ENCODE measurements at places on chromosomes 3 and 15.
A peak's percentile ranks its signal among the peaks of the same experiment; 100 is the strongest.

GRCh38 chr15:39918688-39919385 is 1.2 kb downstream of the GPR176 start:
- no peak for DNase-seq

GRCh38 chr3:142926368-142926944 is 37.0 kb downstream of the PAQR9 start:
- no peak for DNase-seq

- DNase-seq: no peak
These were observed 44.4 kb downstream of the COL6A5 start for GRCh38 chr3:130389743-130390478.

DNA sequence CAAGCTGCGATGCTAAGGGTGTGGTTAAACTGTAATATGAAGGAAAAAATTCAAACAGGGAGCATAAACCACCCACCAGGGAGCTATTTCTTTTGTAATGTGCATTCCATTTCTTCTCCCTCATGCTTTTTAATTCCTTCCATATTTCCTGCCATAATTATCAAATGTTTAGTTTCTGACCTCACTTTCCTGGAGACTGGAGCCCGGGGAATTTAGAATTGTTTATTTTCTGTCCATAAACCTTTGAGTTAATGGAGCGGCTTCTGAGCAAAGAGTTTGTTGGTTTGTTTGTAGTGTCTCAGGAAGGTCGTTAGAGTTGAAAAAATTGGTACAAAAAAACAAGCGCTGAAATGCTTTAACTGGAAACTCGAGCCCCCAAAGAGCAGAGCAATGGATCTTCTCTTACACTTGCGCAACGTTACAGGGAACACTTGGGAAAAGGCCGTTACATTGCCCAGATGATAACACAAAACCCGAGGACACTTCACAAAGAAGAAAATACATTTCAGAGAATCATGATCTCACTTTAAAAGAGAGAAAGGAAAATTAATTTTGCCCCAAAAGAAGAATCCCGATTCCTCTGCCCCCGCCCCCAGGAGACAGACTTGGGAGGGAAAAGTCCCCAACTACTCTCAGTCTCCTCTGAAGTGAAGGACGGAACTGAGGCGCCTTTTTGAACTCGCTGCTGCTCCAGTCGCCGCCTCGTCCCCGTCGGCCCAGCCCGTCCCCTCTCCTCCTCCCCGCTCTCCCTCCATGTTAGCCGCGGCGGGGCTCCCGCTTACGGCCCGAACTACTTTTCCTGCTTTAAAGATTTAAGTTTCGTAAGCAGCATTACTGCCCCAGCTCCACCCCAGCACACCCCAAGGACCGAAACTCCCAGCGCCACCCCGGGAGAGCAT is 842 bp downstream of the FSTL1 start:
- no peak for DNase-seq

GRCh38 chr3:69058180-69058946 is 6.2 kb upstream of the TMF1 start:
- no peak for DNase-seq

DNA sequence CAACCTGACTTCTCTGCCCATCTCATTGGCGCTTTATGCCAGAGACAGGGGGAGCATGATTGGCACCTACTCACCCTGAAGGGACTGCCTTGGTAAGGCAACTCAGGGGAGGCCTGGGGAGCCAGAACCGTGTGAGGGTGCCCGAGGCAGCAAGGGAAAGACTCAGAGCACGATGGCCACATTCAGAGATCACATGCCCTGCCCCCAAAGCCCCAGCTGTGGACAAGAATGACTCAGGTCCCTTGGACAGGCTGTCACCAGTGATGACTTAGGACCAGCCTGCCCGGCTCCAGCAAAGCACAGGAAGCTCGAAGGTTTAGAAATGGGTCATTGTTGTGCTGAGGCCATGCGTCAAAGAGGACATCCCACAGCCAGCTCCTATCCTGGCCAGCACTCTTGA is 49.1 kb upstream of the LIMD1 start:
- no peak for DNase-seq

- DNase-seq: no peak
These were observed 33.4 kb downstream of the PRKCD start for GRCh38 chr3:53194210-53195065.

DNA sequence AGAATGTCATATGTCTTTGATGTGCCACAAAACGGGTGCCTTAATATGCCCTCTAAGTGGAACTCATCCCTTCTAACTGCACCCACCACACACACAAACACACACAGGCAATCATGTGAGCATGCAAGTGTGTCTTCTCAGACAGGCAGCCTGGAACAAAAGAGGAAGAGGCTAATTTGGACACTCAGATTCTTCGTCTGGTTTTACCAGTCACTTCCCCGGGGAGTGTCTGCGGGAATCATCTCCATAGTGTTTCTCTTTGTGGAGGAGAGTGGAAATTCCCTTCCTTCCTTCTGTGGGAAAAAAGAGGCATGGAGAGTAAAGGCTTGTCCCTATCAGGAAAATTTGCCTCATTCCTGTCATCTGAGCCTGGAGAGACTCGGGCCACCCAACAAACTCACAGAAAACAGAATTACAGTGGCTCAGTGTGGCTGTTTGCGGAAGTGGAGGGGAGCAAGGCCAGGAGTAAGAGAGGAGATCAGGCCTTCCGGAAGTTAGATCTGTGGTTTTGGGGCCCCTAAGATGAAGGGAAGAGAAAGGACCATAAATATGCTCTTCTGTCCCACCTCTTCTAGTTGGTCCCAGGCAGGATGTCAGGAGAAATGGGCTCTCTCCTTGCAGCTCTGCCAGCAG is 212.6 kb upstream of the SEMA6D start:
- no peak for DNase-seq

DNA sequence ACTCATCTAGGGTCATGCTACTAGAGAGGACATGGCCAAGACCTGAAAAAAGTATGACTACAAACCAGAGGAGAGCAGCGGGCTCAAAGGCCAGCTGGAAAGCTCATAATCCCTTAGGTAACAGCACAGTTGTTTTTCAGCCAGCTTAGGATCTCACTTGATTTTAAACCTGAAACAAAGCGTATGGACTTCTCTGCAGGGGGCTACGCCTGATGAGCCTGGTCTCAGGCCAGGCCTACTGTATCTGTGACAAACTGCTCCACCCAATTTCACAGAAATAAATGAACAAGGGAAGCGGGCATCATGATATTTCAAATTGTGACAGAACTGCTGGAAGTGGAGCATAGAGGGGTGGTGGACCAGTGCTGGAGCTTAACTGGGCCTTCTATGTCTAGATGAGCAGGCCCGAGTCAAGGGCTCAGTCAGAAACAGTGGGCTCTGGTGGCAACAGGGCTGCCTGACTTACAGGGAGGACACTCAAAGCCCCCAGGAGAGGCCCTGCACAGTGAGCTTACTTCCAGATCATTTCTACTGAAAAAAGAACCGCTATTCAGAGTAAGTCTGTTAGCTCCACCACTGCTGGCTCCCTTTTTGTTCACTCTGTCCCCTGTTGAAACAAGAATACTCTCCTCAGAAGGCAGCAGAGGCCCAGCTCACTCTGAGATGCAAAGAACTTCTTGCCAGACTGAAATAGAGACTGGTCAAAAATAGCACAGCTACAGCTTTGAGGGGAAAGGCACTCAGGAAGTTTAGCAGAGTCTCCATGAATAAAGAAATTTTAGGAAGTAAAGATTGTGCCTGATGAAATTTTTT is 47.0 kb downstream of the LRIG1 start:
- no peak for DNase-seq

GRCh38 chr3:196609343-196609775 is 30.1 kb upstream of the NRROS start:
- DNase-seq: peak; percentile 93

DNA sequence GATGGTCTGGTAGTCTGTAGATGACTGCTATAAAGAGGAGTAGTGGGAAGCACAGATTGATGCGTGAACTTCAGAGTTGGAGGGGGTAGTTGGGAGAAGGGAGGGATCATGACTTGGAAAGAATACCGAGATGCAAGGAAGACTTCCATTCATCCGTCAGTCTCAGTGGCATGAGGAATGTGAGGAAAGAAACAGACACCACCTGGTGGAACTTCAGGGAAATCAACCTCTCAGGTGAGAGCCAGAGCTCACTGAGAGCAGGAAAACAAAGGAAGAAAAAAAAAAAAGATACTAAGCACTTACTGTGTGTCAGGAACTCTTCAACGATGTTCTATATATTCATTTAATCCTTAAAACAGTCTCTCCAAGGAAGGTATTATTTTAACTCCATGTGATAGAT is 172.4 kb downstream of the OXSM start:
- DNase-seq: no peak

- DNase-seq: no peak
These were observed 57.9 kb downstream of the RASA2 start for GRCh38 chr3:141544697-141545096.

DNA sequence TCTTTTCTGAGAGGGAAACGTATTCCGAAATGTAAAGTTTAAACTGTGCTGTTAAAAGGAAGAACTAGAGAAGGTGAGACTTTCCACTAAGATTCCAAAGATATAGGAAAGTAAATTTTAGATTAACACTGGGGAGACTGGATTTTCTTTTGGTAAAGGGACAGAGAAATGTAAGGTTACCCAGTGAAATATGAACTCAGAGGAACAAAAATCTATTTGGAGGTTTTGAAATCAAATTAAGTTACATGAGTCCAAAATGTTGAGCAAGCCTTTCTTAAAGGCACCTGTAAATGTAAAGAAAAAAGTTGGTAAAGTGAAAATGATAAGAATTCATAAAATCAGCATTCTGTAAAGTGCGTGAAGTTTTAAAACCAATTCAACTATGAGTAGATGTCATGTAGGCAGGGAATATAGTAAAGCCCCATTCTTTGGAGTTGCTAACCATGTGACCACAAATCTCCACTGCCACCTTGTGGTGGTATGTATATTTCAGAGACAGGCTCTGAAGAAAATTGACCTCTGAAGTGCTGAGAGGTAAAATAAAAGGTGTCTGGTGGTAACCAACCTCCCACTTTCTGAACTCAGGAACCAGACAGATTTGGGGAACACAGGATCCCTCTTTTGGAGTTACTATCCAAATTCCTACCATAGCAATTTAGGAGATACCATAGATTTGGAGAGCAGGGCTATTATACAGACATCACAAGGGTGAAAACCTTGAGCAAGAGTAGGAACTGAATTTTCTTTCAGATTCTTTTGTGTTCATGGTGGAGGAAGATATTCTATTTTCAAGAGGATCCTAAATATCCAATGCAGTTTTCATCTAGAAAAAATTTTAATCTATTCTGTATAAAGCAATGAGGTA is 215.3 kb downstream of the ROBO2 start:
- no peak for DNase-seq

DNA sequence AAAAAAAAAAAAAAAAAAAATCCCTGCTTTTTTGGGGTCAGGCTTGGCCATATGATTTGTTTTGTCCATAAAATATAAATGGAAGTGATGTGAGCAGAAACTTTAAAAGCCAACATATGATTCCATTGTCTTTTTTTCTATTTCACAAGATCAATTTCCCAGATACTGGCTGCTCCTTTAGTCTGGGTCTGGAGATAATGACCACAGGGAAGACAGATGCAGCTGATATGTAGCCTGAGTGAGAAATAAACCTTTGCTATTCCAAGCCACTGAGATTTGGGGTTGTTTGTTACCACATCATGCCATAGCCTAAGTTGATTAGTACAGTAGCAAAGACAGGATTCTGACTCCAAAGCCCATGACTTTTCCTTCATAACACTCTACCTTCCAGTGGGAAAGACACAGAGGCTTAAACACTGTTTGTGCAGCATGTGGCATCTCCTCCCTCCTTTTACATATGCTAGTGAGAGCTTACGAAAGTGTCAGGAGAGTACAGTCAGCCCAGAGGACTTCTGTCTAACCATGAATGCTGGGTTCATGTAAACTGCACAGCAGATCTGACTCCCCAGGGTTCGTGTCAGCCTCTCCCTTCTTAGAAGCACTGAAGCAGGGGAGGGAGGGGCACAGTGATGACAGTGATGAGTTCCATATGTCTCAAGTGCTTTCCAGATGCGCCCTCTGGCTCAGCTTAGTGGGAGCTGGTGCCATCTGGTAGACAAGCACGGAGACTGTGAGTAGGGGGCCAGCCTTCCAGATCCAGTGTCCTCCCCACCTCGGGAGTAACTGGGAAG is 36.7 kb upstream of the SLC7A14 start:
- no peak for DNase-seq

DNA sequence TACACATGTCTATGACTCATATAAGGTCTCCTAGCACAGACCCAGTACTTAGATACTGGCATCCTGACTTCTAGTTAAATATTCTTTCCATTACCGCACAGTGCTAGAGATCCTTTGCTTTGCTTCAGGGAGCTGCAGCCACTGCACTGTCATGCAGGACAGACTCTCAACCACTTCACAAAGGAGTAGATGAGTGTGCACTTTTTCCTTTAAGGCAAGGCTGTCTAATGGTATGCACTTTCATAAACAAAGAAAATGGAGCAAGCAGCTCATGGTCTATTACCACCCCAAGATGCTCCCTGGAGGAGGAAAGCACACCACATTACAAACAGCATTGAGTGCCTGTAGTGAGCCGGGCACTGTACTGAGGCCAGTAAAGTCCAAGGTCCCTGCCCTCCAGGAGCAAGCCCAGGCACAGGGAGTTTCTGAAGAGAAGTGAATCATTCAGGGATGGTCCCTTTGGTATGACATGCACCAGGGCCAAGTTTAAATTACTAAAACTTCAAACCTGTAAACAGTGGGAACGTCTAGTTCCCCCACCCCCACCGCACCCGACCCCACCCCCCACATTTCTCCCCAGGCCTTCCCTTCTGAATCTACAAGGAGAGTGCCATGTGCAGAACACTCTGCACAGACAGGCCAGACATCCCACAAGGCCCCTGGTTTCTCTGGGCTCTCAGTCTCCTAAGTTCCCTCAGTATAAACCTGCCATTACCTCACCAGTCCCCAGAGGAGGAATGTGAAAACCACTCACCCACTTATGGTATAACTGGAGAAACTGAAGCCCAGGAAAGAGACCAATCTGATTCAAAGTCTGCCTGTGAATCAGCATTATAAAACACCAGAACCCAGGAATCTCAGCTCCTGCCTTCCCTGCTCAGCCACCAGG is 107.8 kb upstream of the BCL6 start:
- no peak for DNase-seq

DNA sequence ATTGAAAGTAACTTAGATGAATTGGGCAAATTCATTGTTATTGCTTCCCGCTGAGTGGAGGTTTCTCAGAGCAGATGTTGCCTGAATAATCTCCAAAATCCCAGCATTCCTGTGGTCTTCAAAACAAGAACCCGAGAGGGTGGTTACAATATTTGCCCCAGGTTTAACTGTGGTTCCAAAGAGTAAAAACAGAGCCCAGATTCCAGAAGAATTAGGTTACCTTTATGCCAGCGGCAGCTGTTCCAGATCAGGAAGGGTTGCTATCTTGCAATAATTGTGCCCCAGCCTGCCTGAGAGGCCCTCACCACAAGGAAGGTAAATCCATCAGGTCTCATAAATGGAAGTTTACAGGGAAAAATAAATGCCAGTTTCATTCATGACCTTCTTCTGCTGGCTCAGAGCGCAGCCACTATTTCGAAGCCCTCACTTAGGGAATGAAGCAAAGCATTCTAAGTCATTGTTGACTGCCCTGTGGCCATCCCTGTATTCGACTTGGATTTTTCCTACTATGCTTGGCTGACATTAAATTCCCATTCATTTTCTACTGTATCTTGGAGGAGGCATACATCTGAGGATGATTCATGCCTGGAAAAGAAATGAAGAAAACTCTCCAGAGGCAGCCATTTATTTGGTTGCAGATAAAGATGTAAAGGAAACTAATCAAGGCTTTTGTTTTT is 54.6 kb downstream of the SSUH2 start:
- DNase-seq: no peak
